ENCODE measurements at places on chromosomes 1 and 21. TPM values are rescaled to one million over a fixed set of nuclear protein-coding genes. Genes with fewer than 3 reads are reported as not detected.
A peak's percentile ranks its signal among the peaks of the same experiment; 100 is the strongest.

DNA sequence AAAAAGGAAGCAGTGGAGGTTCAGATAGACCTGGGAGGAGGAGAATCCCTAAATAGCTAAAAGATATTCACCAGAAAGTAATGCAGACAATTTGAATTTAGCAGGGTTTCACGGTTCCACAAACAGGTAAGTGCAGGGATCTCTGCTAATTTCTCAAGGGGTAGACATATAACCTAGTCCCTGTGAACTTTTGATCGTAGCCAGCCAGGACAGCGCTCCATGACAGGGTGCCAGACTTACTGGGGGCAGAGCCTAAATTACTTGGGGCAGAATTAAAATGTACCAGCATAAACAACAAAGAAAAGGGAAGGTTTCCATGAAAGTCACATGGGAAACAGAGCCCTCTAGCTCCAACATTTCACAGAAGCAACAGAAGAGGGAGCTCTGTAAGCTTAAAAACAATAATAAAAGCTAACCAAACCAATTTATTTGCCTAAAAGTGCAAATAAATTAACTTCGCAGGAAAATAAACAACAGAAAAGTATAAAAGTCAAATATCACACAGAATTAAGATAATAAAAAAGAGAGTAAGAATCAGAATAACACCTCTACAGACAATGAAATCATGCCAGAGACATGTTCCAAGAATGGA is 198.3 kb downstream of the DUSP10 start:
- DNase-seq, result no peak
- peaks cover 21% of the 10 kb centered on the region for H3K27me3 ChIP-seq
- H3K4me1 ChIP-seq, result no peaks in the 10 kb centered on the region
- no peak overlapping the region for H3K4me3 ChIP-seq
- no peaks in the 10 kb centered on the region for H3K36me3 ChIP-seq
- H3K27ac ChIP-seq, result no peak overlapping the region

OR14K1 gene
- not detected for polyA plus RNA-seq

DNA sequence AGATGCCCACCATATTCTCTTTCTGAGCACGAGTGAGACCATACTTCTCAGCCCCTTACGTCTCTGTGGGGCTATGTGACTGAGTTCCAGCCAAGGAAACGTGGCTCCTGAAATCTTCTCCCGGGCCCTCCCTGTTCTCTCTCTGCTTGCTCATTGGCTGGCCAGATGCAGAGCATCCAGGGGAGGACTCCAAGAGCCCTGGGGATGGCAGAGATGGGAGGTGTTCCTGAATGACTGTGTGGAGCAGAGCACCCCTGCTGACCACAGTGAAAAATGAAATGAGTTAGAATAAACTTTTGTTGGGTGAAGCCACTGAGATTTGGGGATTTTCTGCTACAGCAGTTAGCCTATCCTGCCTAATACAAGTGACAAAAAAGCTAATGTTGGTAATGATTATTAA is 23.8 kb downstream of the KIAA0040 start:
- no peak overlapping the region for H3K4me3 ChIP-seq
- H3K4me1 ChIP-seq, result peaks cover 74% of the 10 kb centered on the region
- peak overlapping the region; percentile 71 for H3K27ac ChIP-seq
- peaks cover 44% of the 10 kb centered on the region for H3K36me3 ChIP-seq

GRCh38 chr21:45498646-45499000 is 43.6 kb downstream of the SLC19A1 start:
- no peaks in the 10 kb centered on the region for H3K4me1 ChIP-seq
- DNase-seq, result no peak
- no peaks in the 10 kb centered on the region for H3K27me3 ChIP-seq
- H3K4me3 ChIP-seq, result no peak overlapping the region
- no peaks in the 10 kb centered on the region for H3K36me3 ChIP-seq

SCAF4 gene
- polyA plus RNA-seq, result 29.1 TPM

DNA sequence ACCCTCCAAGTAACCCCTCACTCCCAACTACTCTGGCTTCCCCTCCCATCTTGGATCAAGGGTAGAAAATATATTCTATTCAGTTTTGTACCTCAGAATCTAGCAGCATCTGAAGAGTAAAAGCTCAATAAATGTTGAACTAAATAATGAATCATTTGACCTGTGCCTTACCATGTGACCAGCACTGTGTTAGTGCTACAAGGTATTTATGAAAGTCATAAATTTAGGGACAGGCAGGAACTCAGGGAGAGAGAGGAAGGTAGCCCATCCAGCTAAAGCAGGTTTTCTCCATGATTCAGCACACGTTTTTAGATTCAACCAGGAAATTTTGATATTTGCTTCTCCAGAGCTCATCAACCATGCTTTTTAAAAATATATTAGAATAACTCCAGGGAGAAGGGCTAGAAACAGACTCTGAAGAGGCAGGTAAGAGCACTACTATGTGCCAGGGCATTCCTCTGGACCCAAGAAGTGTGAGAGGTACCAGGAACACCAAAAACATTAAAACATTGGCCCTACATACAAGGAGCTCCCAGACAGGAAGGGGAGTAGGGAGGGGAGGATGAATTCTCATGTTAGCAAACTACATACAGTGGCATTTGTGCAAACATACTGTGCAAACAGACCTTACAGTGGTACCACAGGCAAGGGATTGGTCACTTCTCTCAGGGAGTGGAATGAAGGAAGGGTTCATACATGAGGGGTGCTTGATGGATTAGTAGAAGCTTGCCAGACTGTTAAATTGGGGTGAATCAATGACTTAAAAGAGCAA is 64.3 kb downstream of the FYB2 start:
- peaks cover 28% of the 10 kb centered on the region for H3K27me3 ChIP-seq
- no peak overlapping the region for H3K4me3 ChIP-seq
- H3K27ac ChIP-seq, result peak overlapping the region; percentile 82
- DNase-seq, result no peak
- no peaks in the 10 kb centered on the region for H3K4me1 ChIP-seq

- H3K4me3 ChIP-seq, result no peak overlapping the region
- peaks cover 10% of the 10 kb centered on the region for H3K36me3 ChIP-seq
- no peaks in the 10 kb centered on the region for H3K4me1 ChIP-seq
- peaks cover 9% of the 10 kb centered on the region for H3K27me3 ChIP-seq
These were observed 2.5 kb downstream of the UBASH3A start for GRCh38 chr21:42406201-42406621.

DNA sequence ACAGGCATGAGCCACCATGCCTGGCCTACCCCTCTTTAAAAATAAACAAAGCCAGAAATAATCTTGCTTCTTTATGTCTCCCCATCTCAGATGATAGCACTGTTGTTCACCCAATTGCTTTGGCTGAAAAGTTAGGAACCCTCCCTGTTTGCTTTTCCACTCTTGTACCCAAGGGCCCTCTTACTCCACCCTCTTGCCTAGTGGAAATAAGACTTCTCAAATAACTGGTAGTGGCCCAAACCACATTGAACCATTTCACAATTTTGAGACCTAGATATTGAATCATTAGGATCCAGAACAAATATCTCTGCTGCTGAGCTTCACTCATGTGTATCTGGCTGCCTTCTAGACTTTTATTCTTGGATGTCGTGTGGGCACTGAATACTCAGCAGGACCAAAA is 37.7 kb downstream of the RNF220 start:
- peaks cover 13% of the 10 kb centered on the region for H3K27me3 ChIP-seq
- H3K36me3 ChIP-seq, result no peaks in the 10 kb centered on the region
- H3K4me3 ChIP-seq, result no peak overlapping the region
- no peaks in the 10 kb centered on the region for H3K4me1 ChIP-seq
- DNase-seq, result no peak

FCER1G gene
- 28.0 TPM for polyA plus RNA-seq

- DNase-seq, result no peak
- no peaks in the 10 kb centered on the region for H3K36me3 ChIP-seq
- H3K4me1 ChIP-seq, result no peaks in the 10 kb centered on the region
- no peaks in the 10 kb centered on the region for H3K27me3 ChIP-seq
These were observed 1348.0 kb downstream of the MRPL39 start for GRCh38 chr21:24259241-24259640.

- no peaks in the 10 kb centered on the region for H3K27me3 ChIP-seq
- H3K4me1 ChIP-seq, result no peaks in the 10 kb centered on the region
- no peaks in the 10 kb centered on the region for H3K36me3 ChIP-seq
- H3K27ac ChIP-seq, result no peak overlapping the region
- H3K4me3 ChIP-seq, result no peak overlapping the region
- no peak for DNase-seq
These were observed 319.5 kb upstream of the USP24 start for GRCh38 chr1:55534565-55535121.

DNA sequence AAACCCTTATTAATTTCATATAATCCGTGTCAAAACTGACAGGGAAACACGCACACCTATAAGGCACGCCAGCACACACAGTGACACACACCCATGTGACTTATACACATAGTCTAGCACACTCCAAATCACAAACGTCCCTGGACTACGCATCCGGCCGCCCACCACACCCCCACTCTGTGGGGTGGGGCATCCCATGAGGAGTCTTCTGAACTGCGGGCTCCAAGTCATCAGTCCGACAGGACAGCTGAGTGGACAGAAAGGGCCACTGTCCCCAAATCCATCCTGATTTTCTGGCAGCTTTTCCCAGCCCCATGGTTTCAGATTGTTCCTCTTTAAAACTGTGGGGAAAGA is 829 bp downstream of the PEA15 start:
- peak overlapping the region; percentile 96 for H3K27ac ChIP-seq
- peaks cover 41% of the 10 kb centered on the region for H3K4me1 ChIP-seq
- H3K4me3 ChIP-seq, result peak overlapping the region; percentile 97

DNA sequence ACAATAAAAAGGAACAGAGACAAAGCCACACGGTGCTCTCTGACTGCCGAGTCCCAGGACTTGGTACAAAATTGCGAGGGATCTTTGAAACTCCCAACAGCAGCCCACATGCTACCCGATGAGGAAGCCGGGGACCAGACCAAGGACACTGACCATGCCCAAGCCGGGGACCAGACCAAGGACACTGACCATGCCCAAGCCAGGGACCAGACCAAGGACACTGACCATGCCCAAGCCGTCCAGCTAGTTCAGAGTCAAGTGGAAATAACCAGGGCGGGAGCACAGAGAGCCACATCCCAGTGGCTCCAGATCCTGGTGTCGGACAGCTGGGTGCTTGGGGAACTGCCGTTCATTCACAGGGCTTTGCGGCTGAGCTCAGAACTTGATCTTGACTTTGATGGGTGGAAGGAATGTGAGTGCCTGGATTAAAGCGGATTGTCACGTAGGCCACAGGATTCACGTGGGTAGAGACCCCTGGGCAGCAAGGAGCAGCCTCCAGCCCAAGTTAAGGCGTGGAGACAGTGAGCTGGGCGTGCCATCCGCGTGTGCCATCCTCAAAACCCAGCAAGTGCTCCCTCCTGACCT is 16.5 kb upstream of the TRAPPC10 start:
- no peak for DNase-seq
- H3K4me1 ChIP-seq, result no peaks in the 10 kb centered on the region
- no peaks in the 10 kb centered on the region for H3K27me3 ChIP-seq
- no peaks in the 10 kb centered on the region for H3K36me3 ChIP-seq
- no peak overlapping the region for H3K27ac ChIP-seq

DNA sequence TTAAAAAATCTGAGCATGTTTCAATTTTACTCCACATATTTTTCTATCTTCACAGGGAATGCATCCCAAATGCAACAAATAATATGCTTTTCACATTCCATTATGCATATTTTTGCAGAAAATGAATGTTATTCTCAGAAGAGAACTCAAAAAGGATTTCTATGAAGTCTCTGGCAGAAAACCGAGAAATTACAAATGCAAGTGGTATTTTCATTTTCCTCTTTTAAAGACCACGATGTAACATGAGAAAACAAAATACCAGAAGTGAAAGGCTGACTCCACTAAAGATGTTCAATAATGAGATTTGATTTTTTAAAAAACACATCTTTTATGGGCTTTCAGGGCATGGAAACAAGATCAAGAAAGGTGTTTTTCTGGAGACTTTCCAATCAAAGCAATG is 5.0 kb upstream of the PDC start:
- H3K27ac ChIP-seq, result no peak overlapping the region
- H3K36me3 ChIP-seq, result no peaks in the 10 kb centered on the region
- no peaks in the 10 kb centered on the region for H3K4me1 ChIP-seq

MYOG gene
- polyA plus RNA-seq, result not detected

GRCh38 chr1:156887734-156888133 is 5.8 kb upstream of the PEAR1 start:
- H3K27ac ChIP-seq, result no peak overlapping the region
- no peak overlapping the region for H3K4me3 ChIP-seq
- H3K27me3 ChIP-seq, result peaks cover 87% of the 10 kb centered on the region
- peaks cover 8% of the 10 kb centered on the region for H3K36me3 ChIP-seq
- H3K4me1 ChIP-seq, result peaks cover 4% of the 10 kb centered on the region
- DNase-seq, result no peak

DCST1 gene
- not detected for polyA plus RNA-seq

GRCh38 chr21:41839387-41840000 is 39.6 kb downstream of the PRDM15 start:
- no peaks in the 10 kb centered on the region for H3K27me3 ChIP-seq
- H3K4me3 ChIP-seq, result no peak overlapping the region
- H3K27ac ChIP-seq, result no peak overlapping the region
- peaks cover 41% of the 10 kb centered on the region for H3K36me3 ChIP-seq
- peaks cover 5% of the 10 kb centered on the region for H3K4me1 ChIP-seq
- DNase-seq, result no peak

ACOT11 gene
- not detected for polyA plus RNA-seq

TBCE gene
- polyA plus RNA-seq, result 13.0 TPM

- no peak overlapping the region for H3K4me3 ChIP-seq
- no peak for DNase-seq
- H3K27ac ChIP-seq, result peak overlapping the region; percentile 6
- no peaks in the 10 kb centered on the region for H3K27me3 ChIP-seq
- peaks cover 63% of the 10 kb centered on the region for H3K4me1 ChIP-seq
These were observed 56.2 kb downstream of the RUNX1 start for GRCh38 chr21:34992736-34993398.

CELA3B gene
- polyA plus RNA-seq, result not detected

EPHA10 gene
- not detected for polyA plus RNA-seq

DNA sequence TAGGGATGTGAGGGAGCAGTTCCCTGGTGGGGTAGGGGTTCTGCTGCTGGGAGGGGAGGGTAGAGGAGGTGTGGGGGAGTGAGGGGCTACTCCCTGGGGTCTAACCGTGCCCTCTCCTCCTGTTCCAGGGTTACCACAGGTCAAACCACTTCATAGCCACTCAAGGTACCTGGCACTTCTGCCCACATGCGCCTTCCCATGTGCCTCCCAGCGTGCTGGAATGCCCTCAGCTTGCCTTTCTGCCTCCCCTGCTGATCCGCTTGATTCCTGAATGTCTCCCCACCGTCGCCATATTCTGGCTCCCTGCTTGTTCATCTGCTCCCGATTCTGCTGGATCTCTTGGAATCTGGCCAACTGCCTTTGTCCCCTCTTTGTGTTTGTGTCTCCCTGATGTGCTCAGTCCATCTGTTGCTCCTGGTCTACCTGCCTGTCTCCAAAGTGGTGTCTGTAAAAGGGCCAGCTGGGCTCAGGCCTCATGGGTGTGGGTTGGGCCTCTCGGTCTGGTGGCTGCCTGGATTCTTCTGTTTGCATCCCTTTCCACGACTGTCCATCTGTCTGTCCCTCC is 74.4 kb downstream of the PTPRU start:
- DNase-seq, result no peak
- H3K27ac ChIP-seq, result no peak overlapping the region
- no peaks in the 10 kb centered on the region for H3K36me3 ChIP-seq
- no peak overlapping the region for H3K4me3 ChIP-seq

GRCh38 chr1:93362237-93362636 is 16.5 kb downstream of the DR1 start:
- H3K27ac ChIP-seq, result no peak overlapping the region
- H3K4me3 ChIP-seq, result no peak overlapping the region
- peaks cover 25% of the 10 kb centered on the region for H3K36me3 ChIP-seq
- H3K27me3 ChIP-seq, result no peaks in the 10 kb centered on the region

GRCh38 chr1:211259638-211260126 is 516 bp downstream of the RCOR3 start:
- no peaks in the 10 kb centered on the region for H3K27me3 ChIP-seq
- no peaks in the 10 kb centered on the region for H3K36me3 ChIP-seq
- H3K27ac ChIP-seq, result peak overlapping the region; percentile 88
- H3K4me1 ChIP-seq, result peaks cover 23% of the 10 kb centered on the region

S100A12 gene
- 1.7 TPM for polyA plus RNA-seq

All from naive B cell (primary cell).